ENCODE measurements at places on chromosomes 11 and 22.
A peak's percentile ranks its signal among the peaks of the same experiment; 100 is the strongest.

DNA sequence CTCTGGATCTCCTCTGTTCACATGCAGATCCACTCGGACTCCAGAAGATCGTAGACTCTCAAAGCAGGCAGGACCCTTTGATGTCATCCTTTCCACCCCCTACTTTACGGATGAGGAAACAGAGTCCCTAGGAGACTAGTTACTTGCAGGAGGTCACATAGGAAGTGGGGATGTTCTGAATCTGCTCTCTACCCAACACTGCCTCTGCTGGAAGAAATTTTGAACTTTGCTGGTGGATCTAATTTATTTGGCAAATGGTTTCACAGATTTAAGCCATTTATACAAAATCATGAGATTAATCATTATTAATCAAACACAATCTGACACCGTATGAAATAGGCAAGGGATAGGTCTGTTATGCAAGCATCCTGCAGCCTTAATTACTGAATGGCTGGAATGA is 55.0 kb upstream of the USP47 start:
- DNase-seq = no peak

- no peak for DNase-seq
Observed at GRCh38 chr22:37564111-37564711, 3.9 kb downstream of the CDC42EP1 start.

DNA sequence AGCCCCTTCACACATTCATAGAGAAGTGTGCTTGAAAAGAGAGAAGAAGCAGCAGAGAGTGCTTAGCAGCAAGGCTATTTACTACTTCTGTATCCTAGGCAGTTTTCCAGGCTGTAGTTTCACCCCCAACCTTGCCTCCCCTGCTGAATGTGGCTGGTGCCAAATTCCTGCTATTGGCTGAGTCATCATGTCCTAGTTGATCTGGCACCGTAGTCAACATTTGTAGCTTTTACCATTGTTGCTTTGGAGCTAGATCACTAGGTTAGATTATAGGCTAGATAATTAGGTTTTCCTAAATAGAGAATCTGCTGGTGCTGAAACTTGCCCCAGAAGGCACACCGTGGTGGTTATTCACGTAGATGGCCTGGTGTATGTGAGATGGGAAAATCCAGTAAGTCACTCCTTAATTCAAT is 32.7 kb downstream of the ARHGAP42 start:
- no peak for DNase-seq

DNA sequence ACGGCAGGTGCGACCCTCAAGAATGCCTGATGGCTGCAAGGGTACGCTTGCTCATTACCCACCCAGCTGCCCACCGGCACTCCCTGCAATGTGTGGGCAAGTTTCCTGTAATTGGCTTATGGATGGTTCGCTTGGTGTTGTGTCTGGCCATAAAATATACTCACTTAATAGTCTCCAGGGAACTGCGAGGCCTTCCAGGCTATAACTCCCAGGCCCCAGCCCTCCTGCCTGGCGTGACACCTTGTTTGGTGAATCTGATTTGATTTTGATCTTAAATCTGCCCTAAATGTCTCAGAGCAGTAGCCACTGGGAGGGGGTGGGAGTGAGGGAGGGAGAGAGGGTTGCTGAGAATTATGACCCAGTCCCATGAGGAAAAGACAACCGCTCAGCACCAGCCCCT is 572.2 kb downstream of the BUD13 start:
- no peak for DNase-seq

DNA sequence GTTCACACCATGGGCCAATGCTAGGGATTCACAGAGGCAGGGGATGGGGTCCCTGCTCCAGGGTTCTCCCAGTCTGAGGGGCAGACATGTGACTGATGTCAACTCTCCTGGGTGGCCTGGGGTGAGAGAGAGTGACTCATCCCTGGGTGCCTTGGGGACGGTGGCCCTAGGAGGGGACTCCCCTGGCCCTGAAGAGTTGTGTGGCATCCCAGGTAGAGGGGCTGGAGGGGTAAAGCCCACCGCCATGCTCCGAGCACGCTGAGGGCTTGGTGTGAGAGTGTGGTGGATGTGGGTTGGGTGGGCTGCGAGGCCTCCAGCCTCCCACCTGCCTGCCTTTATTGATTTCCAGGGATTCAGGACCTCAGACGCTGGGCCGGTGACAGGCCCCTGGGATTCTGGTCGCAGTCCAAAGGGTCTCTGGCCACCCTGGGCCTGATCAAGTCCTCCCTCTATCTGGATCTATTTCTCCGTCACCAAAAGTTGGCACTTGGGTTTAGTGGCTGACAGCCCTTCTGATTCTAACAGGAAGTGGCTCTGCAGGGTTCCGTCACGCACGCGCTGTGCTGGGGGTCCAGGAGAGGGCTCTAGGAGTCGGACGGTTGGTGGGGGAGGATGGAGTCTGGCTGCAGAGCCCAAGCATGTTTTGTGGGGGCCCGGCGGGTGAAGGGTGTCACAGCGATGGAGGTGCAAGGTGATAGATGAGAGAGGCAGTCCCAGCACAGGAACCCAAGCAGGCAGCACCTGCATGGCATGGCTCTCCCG is 27.3 kb upstream of the WNT7B start:
- peak; percentile 66 for DNase-seq

- DNase-seq = no peak
Observed at GRCh38 chr11:33585586-33586209, 114.9 kb downstream of the C11orf91 start.

Measured in upper lobe of right lung (tissue), 1 donor.